ENCODE measurements at places on chromosomes 5 and 9.

DNA sequence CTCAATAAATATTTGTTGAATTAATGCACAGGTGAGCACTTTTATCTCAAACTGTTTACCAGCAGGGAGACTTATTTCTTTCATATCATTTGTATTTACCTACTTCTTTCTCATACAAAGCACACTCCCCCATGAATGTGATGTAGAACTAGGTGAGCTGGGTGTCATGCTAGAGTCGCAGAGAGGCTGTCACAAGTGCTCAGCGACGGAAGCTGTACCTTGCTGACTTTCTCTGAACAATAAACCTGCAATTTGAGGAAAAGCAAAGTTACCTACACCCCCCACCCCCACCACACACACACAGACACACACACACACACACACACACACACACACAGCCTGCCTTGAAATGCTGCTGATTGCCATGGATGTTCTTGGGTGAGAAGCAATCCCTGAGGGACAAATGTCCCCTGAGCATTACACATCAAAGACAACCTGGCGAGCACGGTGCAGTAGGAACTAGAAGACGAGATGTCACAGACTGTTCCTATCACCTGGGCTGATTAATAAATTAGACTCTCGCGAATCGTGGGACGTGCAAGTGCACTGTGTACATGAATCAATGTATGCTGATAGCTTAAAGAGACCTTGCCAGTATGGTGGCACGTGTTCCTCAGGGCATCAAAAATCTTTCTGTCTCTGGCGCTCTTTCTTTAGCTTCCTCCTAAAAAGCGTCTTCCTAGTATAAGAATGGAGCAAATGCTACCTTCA is 66.1 kb downstream of the BRINP1 start:
- no peak for DNase-seq

DNA sequence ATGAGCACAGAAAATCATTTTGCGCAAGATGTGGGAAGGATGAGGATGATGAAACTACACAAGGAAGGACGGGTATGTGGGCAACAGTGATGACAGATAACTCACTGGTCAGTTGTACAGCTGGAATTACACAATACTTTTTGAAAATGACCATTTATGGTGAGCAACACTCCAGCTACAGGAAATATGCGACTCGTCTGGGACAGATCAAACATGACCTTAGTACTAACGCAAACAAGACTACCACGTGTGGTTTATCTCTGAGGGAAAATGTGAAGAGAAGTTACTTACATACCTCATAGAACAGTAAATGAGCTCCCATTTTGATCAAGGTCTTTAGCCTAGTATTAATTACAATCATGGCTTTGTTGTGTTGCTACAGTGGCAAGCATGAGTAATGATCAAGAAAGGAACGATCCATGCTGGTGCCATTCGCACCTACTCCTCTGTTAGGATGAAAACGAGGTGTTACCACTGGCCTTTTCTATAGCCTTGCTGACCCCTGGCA is 456.9 kb downstream of the BNC2 start:
- peak; percentile 36 for DNase-seq

DNA sequence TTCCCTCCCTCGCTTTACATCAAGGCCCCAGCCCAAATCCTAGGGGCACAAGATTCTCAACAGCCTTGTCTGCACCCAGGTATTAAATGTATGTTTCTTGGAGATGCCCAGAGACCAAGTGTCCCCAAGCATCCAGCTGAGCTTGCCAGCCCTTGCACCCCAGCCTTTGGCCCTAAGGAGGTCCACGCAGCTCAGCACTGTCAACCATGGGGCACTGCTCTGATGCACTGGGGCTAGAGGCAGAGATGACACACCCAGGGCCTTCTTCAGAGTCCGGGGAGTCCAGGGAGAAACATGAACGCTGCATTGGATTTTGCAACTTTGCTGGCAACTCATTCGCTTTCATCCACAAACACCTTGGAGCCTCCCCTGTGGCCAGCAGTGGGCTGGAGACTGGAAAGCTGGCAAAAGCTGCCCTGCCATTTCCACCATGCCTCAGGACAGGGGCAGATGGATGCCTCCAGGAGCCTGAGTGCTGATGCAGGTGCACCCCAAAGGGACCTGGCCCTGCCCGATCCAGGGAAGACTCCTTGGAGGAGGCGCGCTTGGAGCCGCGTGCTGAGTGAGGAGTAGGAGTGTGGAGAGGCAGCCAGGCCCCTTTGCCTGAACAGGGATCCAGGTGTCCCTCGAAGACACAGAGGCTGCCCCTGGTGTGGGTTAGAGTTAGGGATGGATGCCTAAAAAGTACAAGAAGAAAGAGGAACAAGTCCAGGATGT is 19.3 kb downstream of the PAEP start:
- DNase-seq = no peak

GRCh38 chr9:71096421-71097108 is 24.9 kb downstream of the TRPM3 start:
- DNase-seq = no peak

DNA sequence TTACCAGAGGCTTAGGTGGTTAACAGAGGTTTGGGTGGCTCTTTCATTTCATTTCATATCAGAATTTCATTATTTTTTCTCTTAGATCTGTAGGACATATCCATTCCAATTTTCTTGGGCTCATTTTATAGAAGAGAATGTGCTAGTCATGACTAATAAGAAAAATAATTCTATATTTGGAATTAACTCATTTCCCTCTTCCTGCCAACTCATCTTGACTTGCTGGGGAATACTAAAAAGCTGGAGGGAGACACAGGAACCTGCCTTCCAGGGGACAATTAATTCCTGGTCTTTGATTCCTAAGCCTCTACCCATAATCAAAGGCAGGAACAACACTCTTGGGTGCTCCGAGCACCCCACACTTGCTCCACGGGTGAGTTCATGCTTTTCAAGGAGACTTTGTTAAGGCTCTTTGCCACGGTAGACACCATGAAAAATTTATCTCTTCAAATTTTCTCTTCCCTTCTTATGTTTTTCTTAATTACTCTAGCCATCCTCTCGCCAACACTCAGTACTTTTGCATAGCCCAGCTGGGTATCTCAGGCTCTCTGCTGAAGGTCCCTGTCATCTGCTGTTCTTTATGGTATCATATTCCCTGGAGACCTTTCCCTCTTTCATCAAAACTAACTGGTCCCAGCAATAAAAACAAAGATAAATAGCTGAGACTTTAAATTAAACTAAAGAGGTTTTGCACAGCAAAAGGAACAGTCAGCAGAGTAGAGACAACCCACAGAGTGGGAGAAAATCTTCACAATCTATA is 273.9 kb downstream of the NPR3 start:
- no peak for DNase-seq

GRCh38 chr5:15959370-15960164 is 220.0 kb downstream of the MARCHF11 start:
- DNase-seq = no peak

GRCh38 chr9:95722141-95722540 is 153.3 kb upstream of the ERCC6L2 start:
- no peak for DNase-seq

DNA sequence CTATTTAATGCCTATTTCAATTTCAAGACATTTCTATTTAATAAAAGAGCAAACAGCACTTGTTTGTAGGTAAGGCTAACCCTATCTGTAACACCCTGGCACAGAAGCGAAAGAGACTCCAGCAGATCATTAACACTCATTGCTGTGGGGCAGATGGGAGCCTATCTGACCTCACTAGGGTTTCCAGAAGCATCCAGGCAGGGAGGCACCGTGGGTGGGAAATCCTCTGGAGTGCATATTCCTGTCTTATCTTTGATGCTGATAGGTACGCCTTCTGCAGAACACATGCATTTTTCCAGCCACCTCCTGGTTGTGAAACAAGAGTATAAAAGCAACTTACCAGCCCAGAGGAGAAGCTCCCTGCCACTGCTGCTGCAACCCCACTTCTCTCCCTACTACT is 233.7 kb downstream of the GLIS3 start:
- no peak for DNase-seq

GRCh38 chr5:95870105-95870672 is 47.7 kb upstream of the GLRX start:
- DNase-seq = no peak

GRCh38 chr5:140672455-140673186 is 755 bp downstream of the DND1 start:
- DNase-seq = peak; percentile 41

GRCh38 chr5:122471031-122471751 is 159.2 kb downstream of the SNCAIP start:
- DNase-seq = no peak

GRCh38 chr9:69653261-69653660 is 18.9 kb downstream of the APBA1 start:
- DNase-seq = no peak

- no peak for DNase-seq
These were observed 68.5 kb downstream of the RICTOR start for GRCh38 chr5:39005566-39006232.

DNA sequence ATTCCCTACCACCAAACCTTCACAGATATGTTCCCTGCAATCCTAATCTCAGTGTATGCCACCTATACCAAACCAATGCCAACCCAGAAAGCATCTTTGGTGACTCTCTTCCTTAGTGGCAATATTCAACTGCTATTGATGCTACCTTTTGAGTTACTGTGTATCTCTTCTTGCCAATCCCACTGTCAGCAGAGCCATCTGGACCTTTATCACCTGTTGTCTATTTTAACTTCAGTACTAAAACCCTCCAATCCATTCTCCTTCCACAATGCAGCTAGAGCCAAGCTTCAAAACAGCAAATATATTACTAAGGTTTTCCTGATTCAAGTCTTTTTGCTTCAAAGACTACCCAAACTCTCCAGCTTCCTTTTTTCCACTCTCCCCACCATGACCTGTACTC is 777.2 kb upstream of the DMAC1 start:
- no peak for DNase-seq

- no peak for DNase-seq
These were observed 112.4 kb upstream of the CTSL start for GRCh38 chr9:87613265-87614111.

GRCh38 chr5:148740966-148741742 is 85.3 kb upstream of the ADRB2 start:
- peak; percentile 34 for DNase-seq

- DNase-seq = peak; percentile 59
These were observed 110.1 kb downstream of the FOXD1 start for GRCh38 chr5:73338256-73339050.

GRCh38 chr5:93677359-93677891 is 64.0 kb downstream of the POU5F2 start:
- peak; percentile 79 for DNase-seq

All from AG08396 (cell line).